ENCODE measurements at places on chromosomes 1 and 21.

- DNase-seq, result no peak
These were observed at the start of gene TRNP1 for GRCh38 chr1:26993237-26994019. Gene TRNP1 (plus strand): TSS chr1:26993692. CDS start chr1:26993787, 95 bp downstream.

DNA sequence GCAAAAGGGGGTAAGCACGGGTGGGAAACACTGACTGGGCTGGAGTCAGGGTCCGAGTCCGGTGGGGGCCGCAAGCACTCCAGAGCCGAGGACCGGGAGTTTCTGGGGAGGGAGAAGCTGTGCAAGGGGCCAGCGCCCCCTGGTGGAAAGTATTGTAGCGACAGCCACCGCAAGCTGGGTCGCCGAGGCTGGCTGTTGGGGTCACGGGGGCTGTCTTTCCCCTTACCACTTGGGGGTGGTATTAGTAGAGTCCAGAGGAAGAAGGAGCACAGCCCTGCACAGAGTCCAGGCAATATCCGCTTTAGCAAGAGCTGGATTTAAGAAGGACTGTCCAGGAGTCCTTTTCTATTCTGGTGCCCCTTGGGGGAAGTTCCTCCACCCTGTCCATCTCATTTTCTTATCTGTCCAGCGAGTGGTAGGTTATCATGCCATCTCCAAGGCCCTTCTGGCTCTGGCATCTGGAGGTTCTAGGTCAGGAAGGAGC is 17.9 kb upstream of the ETV3 start:
- DNase-seq, result peak; percentile 47

GRCh38 chr1:158930504-158930903 is 848 bp upstream of the PYHIN1 start:
- no peak for DNase-seq

DNA sequence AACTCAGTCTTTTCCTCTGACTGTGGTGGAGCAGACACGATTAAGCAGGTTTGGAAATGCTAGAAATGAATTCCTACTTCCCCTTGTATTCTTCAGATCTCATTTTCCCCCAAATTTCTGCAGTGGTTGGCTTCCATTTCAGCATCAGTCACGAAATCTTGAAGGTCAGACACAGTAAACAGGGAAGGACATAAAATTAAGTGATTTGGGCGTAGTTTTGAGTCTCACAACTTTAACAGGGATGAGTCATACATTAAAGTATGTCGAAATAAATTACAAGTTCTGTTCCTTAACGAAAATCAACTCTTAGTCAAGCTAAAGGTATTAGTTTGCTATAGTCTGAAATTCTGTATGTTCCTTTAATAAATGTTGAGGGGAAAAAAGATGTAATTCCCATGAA is 61.1 kb downstream of the HNRNPR start:
- DNase-seq, result no peak

GRCh38 chr1:245488346-245489129 is 333.8 kb downstream of the KIF26B start:
- DNase-seq, result no peak

All from NCI-H2107 (cell line).